GDM1 (cell line): ENCODE measurements at places on chromosomes 4 and X.
A peak's percentile ranks its signal among the peaks of the same experiment; 100 is the strongest.

- DNase-seq, result no peak
These were observed 30.8 kb downstream of the DIAPH2 start for GRCh38 chrX:96715481-96715880.

DNA sequence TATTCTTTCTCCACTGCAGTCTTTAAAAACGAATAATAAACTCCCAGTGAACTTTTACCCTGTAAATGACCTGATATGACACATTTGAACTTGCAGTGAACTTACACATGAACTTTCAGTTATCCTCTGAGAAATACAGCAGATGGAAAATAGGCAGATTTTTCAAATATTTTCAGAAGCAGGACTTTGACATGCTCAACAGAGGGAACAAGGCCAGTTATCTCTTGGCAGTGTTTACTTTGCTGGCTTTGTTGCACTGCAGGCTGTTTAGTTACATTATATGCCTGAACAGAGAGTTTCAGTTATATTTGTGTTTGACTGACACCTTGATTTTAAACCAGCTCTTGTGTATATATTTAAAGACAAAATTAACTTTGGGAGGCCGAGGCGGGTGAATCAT lies 47.6 kb upstream of the FGG start:
- DNase-seq, result no peak

DNA sequence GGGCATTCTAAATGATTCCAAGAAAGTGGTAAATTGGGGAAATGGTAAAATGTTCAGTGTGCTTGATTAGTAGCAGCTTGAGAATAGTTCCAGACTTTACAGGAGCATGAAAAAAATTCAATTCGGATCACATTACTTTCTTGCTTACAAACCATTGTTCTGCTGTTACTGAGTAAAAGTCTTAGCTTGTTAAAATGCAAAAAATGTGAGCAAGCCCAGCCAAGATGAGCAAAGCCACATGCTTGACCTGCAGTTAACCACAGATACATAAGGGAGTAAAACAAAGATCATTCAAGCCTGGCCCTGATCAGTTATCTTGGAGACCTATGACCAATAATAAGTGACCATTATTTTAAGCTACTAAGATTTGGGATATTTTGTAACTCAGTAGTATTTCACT lies 562.9 kb upstream of the MAGEB2 start:
- no peak for DNase-seq

GRCh38 chrX:140500441-140500840 lies 4.4 kb downstream of the SOX3 start:
- no peak for DNase-seq

DNA sequence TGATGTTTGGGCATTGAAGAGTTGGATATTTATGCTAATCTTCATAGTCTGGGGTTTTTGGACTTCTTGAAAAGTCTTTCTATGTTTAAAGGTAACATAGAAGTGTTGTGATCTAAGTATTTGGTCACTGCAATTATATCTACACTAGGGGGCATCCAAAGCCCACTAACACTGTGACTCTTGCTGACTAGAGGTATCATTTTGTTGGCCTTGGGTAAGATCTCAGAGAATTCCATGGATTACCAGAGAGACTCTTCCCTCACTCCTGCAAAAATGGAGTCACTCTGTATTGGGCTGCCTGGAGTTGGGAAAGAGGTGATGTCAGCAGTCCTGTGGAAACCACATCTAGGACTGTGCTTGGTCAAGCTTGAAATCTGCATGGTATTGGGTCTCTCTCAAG lies 1077.6 kb downstream of the FAM133A start:
- DNase-seq, result peak; percentile 2

DNA sequence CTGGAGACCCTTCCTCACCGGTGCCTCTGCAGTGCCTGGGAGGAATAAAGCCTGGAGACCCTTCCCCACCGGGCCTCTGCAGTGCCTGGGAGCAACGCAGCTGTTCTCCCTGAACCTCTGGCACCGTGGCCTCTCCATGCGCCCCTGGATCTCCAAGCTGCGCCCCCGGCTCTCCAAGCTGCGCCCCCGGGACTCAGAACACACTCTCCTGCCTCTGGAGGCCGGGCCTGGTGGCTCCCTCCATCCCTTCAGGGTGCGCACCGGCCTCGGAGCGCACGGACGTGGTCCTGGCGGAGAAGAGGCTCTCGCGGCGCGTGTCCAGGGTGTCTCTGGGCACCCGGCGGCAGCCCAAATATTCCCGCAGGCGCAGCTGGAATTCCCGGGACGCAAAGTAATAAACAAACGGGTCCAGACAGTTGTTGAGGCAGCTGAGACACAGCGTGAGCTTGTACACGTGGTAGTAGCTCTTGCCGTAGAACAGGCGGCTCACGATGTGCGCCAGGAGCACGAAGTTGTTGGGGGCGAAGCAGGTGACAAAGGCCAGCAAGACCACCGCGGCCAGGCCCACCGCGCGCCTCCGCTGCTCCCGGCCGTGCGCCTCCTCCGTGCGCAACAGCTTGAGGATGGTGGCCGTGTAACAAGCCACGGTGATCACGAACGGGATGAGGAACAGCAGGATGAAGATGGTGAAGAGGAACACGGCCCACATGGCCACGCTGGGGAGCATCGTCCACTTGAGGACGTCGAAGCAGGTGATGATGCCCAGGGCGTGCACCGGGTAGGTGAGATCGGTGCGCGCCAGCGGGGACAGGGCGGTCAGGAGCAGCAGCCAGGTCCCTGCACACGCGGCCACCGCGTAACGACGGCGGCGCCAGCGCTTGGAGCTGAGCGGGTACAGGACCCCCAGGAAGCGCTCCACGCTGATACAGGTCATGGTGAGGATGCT lies 12.8 kb upstream of the ASMTL start:
- no peak for DNase-seq

GRCh38 chrX:10007621-10008020 lies 40.5 kb downstream of the CLDN34 start:
- DNase-seq, result no peak

DNA sequence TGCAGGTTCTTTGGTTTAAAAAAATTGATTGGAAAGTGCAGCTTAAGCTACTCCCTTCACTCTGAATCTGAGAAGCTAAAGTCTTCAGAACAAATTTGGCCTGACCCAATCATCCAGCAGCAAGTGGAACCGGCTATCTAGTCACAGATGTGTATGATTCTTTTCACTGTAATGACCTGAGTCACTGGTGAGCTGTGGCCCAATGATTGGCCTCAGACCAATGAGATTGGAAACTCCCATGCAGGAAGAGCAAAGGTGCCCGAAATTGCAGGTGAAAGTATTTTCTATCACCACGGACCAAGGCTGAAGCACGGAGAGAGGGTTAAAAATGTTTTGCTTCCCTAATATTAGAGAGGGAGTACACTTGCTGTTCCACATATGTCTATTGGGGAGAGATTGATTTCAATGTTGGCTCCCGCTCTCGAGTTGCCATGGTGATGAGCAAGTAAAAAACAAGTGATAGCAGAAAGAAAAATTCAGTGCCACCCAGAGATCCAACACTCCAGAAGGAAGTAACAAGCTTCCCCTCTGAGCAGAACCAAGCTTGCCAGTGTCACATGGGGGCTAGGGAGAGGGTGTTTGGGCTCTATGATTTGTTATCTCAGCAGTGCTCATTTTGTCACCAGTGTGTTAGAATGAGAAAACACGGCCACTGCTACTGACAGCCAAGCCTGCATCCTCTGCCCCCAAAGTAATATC lies 11.2 kb downstream of the RIPPLY1 start:
- no peak for DNase-seq

DNA sequence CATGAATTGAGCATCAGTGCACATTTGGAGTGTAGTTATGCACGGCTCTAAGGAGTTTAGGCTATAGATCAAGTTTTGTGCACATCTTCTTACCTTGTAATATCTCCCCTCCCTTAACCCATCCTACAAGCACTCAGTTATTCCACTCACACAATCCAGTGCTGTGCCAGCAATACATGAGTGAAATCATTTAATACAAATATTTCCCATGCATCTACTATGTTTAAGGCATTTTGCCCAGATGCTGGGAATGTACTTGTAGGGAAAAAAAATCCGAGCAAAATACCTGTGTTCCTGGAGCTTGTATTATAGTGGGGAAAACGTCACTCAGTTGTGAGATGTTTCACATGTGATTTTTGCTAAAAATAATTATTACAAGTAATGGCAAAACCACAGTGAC lies 191.6 kb upstream of the LDB2 start:
- DNase-seq, result no peak

DNA sequence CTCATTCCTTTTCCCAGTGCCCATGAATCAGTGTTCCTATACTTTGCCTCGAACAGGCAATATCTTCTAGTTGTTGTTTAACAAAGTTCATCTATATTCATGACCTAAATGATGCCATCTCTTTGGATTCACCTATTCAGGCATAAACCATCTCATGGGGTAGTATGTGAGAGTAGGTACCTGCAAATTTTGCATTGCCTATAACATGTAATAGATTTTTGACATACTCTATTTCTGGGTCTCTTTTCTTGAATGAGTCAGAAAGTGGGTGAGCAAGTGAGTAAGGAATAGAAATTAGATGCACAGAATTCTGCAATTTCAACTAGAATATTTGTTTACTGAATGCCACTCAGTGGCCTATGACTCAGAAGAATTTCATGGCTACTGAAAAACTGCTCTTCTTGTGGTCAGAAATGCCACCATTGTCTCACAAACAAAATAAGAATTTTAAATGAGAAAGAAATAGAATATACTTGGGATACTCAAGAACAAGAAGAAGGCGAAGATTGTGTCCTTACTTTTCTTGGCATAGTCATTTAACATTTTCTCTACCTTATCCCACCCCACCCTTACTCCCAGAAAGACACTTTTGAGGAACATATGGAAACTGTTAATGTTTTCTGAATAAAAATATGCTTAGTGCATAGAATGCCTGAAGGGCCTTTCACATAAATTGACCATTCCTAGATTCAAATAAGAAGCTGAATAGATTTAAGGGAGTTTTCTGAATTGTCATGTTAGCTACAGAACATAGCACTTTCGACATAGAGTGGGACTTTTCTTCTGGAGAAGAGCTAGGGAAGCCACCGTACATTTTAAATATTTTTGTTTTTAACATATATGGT lies 86.8 kb downstream of the HHIP start:
- DNase-seq, result no peak

DNA sequence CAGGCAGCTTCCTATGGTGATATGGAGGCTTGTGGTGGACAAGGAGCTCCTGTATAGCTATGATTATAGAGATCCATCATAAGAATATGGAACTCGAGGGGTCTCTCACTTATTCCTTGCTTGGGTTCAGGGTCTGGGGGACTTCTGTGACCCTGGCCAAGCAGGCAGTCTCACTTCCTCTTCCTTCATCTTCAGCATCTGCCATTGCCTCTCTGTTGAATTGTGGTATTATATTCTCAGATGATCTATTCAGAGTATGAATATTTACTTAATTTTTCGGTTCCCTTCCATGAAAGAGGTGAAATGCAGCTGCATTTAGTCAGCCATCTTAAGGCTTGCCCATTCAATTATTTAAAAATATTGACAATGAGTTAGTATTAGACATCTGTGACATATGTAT lies 292.9 kb downstream of the SPIN4 start:
- DNase-seq, result no peak

GRCh38 chrX:11426712-11427452 lies 133.7 kb downstream of the AMELX start:
- no peak for DNase-seq

- DNase-seq, result no peak
These were observed 56.9 kb upstream of the SMIM10 start for GRCh38 chrX:134933911-134934310.

GRCh38 chrX:133215747-133216146 lies 2.4 kb downstream of the TFDP3 start:
- no peak for DNase-seq

DNA sequence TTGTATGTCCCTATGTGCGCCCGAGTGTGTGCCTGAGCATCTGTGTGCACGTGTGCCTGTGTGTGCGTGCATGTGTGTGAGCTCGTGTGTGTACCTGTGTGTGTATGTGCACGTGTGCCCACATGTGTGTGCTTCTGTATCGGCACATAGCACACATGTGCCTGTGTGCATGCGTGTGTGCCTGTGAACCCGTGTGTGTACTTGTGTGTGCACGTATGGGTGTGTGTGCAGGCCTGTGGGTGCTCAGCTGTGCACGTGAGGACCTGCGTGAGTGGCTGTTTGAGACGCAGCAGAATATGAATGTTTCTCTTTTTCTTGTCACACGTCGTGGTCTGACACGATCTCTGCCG lies 4.3 kb downstream of the AKAP17A start:
- no peak for DNase-seq

DNA sequence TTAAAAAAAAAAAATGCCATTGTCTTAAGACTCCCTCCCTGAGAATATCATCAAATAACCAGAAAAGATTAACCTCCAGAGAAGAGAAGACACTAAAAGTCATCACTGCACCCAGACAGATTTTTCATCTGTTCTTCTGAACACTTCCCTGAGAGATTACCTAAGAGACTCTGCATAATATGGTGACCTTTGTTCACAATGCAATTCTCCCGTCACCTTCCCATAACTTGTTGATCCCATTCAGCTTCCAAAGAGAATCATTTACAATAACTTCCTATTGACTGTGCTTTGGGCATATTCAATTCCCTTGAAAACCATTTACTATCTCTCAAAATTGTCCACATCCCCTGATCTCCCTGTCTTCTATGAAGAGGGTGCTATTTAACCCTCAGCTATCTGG lies 85.1 kb upstream of the SMAD1 start:
- no peak for DNase-seq

- no peak for DNase-seq
These were observed 9.2 kb upstream of the RNF150 start for GRCh38 chr4:141142423-141142822.

- DNase-seq, result no peak
These were observed 8.0 kb upstream of the CDKN2AIP start for GRCh38 chr4:183436417-183436816.

DNA sequence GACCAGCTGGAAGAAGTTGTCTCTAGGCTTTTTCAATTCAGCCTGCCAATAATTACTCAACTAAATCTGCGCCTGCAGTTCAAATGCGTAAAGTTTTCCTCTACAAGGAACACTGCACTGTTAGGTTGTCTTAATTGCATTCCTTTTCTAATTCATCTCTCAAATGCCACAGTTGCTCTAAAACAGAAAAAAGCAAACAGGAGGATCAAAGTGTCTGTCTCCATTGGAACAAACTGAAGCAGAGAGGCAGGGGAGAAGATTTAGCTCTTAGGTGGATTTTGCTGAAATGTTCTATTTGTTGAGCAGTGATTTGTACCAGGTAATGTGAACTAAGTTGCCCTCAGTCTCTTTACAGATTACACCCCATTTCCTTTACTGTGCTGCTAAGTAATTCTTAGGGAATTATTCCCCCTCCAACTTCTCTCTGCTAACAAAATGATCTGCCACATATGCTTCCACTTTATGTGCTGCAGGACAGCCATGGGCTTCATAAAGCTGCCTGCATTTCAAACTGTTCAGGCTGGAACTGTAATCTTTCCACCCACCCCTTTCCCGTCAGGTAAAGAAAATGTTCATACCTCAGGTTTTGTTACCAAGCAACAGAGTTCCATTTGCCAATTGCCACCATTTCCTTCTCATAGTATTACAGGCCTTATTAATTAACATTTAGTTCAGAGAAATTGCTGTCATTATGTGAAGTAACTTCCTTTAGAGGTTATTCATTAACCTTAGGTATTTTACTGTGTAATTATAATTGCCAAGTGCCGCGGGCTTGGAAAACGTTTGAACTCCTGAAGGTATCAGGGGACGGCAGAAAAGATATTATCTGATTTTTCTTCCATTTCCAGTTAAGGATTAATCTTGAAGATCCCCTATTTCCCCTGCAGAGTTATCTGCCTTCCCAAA lies 149.3 kb downstream of the SPRY1 start:
- DNase-seq, result no peak
